CD4-positive, alpha-beta T cell treated with Interleukin-15 for 1 hour (primary cell): ENCODE measurements at places on chromosomes 6 and 20.

- no peak for DNase-seq
Measured at GRCh38 chr20:40702504-40702903, 13.5 kb upstream of the MAFB start.

DNA sequence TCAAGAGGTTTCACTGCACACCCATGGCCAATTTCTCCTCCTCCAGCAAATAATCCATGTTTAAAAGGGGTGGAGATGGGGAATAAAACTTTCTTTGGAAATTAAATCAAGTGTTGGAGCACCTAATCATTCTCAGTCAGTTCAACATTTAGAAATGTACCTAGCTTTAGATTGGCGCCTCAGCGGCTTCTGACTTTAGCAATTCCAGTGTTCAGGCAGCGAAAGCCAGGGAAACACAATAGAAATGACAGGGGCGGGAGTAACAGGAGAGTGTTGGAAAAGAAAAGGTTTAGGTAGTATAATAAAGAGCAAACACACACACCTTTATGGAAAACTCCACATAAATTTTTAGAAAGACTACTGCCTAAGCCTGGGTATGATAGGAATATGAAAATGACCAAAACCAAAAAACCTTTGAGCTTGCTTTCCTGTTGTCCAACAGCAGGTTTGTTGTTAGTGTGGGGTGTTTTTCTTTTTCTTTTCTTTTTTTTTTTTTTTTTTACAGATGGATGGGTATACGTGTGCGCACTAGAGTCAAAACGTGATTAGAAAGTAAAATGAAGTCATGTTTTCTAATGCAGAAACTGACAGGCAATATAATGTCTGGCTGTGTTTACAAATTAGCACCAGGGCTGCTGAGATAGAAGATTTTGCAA lies 7.7 kb downstream of the TFAP2A start:
- no peak for DNase-seq

GRCh38 chr20:37922016-37922415 lies 19.1 kb downstream of the VSTM2L start:
- no peak for DNase-seq

DNA sequence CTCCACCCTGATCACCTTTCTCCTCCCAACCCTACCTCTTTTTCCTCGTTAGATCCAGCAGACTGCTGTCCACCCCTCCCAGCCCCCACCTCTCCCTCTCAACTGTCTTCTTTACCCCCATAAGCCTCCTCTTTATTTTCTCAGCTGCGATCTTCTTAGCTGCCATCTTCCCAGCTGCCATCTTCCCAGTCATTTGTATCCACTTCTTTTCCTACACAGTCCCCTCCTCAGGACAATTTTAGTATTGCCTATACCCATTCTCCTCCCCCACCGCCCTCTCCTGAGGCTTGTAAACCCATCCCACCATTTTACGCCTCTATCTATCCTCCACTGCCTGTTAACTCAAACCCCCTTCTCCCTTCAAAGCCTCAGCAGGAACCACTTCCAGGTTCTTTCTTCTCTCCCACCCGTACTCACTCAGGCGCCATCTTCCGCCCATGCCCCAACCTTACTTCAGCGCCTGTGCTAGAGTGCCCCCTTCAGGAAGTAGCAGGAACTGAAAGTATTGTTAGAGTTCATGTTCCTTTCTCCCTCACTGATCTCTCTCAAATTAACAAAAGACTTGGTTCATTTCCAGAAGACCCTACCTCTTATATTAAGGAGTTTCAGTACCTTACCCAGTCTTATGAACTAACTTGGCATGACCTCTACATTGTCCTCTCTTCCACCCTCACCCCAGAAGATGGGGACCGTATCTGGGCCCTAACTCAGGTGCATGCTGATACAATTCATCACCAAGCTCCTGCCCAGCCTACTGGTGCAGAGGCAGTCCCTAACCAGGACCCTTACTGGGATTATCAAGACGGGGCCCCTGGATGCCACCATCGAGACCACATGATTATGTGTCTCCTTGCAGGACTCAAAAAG lies 236.0 kb downstream of the ADGRG6 start:
- no peak for DNase-seq

- DNase-seq: no peak
Measured at GRCh38 chr20:47782076-47782475, 3.2 kb downstream of the SULF2 start.

GRCh38 chr6:149061930-149062329 lies 255.6 kb upstream of the TAB2 start:
- no peak for DNase-seq

GRCh38 chr20:41047975-41048305 lies 19.3 kb downstream of the TOP1 start:
- no peak for DNase-seq

GRCh38 chr20:41095110-41095969 lies 42.0 kb upstream of the PLCG1 start:
- peak; percentile 63 for DNase-seq

DNA sequence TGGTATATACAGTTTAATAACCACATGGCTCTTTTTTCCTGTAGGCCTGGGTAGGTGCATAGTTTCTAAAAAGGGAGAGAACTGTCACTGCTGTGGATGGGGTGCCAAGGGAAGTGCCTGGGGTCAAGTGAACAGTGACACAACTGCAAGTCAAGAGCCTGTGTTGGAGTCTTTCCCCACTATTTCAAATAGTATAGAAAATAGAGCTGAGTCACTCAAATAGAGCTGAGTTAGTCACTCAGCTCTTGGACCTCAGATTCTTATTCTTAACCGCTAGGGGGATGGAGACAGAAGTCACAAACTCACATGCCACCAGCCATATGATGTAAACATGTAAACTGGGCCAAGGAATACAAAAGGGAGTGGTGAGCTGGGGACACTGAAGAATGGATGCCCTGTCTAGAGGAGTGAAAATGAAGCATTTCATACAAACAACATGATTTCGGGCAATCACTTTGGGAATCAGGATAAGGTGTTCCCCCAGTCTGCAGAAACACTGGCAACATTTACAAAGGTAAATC lies 2.1 kb downstream of the NQO2 start:
- peak; percentile 47 for DNase-seq
